ENCODE measurements at places on chromosomes 16 and 17.

- no peak for DNase-seq
Measured at GRCh38 chr17:34760931-34761495, 181.6 kb downstream of the TMEM132E start.

DNA sequence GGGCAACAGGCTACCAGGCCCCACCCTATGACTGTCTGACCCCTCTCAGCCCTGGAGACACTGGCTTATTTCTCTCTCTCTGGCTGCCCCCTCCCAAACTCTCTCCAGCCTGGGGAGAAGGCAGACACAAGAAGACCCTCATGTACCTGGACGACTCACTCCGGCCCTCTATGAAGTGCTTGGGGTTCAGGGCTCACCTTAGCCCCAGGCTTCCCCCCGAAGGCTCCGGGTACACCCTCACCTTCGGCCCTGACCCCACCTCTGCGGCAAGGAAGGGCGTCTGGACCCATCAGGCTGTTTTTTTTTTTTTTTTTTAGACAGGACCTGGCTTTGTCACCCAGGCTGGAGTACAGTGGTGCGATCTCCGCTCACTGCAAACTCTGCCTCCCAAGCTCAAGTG lies 906 bp upstream of the CARMIL2 start:
- DNase-seq = no peak

GRCh38 chr17:7186241-7186640 lies 7.1 kb upstream of the ASGR1 start:
- DNase-seq = no peak

GRCh38 chr16:85089525-85089924 lies 22.7 kb downstream of the CIBAR2 start:
- DNase-seq = no peak

DNA sequence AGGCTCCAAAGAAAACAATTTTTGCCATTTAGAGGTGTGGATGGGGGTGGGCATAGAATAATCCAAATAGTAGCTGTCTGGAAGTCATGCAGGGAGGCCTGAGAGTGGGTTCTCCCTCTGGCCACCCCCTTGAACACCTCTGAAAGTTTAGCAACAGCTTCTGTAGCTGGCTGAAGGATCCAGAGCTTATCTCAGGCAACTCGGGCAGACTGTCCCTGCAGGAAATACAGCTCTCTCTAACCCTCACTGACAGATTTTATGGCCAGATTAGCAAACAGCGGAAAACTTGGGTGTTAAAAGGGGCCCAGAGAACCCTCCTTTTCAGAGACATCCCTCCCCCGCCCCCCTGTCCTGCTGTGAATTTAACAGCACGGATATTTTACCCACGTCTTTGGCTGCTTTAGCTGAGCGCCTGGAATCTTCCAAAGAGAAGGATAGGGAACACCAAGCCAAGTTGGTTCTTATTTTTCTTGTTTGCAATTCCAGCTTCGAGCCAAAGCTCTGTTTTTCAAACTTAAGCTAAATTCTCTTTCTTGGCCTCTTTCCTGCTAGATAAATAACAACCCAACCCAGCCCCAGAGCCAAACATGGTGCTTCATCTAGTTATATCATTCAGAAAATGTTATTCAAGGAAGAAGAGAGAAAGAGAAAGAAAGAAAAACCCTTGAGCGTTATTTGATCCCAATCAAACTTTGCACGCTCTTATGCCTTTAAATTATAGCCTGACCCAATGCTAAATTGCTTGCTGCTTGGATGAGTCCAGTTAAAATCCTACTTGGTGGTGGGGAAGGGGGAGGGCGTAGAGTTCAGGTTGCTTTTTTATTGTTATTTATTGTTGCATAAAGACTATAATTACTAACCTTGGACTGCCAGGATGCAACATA lies 2.3 kb upstream of the HOXB2 start:
- DNase-seq = no peak

- no peak for DNase-seq
Measured at GRCh38 chr16:67364600-67365235, 28.6 kb downstream of the TPPP3 start.

DNA sequence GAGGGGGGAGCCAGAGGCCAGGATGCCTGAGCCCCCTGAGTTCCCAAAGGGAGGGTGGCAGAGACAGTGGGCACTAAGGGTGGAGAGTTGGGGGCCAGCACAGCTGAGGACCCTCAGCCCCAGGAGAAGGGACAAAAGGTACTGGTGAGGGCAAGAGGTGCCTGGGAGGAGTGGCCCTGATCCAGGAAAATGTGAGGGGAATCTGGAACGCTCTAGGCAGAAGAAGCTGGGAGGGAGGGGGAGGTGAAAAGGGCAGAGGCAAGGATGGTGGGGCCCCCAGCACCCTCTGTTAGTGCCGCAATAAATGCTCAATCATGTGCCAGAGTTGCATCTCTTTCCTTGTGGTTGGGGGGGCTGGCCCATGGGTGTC lies 1.1 kb downstream of the TCAP start:
- DNase-seq = no peak

- no peak for DNase-seq
Measured at GRCh38 chr16:17459903-17460521, 10.7 kb downstream of the XYLT1 start.

- no peak for DNase-seq
Measured at GRCh38 chr16:89290472-89290871, 73.0 kb downstream of the ZNF778 start.

GRCh38 chr16:77277141-77277540 lies 77.9 kb downstream of the SYCE1L start:
- DNase-seq = no peak

DNA sequence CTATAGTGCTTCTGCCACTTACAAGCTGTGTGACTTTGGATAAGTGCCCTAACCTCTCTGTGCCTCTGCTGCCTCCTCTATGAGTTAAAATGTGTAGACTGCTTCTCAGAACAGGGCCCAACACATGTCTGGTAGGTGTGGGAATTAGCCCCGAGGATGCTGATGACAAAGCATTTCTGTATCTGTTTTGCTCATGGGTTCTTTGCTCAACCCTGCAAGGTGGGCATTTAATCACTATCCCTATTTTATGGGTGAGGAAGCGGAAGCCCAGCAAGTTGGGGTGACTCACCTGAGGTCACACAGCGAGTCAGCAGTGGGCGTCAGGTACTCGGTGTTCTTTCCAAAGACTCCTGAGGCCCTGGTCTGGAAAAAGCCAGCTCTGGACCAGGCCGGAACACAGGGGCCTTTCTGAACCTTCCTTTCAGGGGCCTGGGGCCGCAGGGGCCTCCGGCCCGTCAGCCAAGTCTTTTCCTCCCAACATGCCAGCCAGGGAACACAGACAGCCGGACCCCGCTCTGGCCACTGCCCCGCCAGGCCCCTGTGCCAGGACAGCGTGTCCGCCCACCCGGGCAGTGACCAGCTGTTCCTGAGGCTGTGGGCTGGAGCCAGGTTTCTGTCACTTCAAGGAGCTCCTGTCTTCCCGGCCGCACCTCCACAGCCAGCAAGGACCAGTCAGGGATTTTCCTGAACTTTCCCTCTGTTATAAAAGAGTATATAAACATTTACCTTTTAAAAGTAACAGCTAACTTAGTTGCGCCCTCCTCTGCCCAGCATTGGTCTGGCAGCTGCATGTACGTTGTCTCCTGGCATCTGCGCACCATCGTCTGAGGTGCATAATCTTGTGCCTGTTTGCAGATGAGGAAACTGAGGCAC lies 62.5 kb downstream of the SREBF1 start:
- no peak for DNase-seq

GRCh38 chr16:11232852-11233726 lies 22.9 kb downstream of the SOCS1 start:
- peak; percentile 86 for DNase-seq

- DNase-seq = no peak
Measured at GRCh38 chr17:42548993-42549755, 3.5 kb upstream of the HSD17B1 start.

DNA sequence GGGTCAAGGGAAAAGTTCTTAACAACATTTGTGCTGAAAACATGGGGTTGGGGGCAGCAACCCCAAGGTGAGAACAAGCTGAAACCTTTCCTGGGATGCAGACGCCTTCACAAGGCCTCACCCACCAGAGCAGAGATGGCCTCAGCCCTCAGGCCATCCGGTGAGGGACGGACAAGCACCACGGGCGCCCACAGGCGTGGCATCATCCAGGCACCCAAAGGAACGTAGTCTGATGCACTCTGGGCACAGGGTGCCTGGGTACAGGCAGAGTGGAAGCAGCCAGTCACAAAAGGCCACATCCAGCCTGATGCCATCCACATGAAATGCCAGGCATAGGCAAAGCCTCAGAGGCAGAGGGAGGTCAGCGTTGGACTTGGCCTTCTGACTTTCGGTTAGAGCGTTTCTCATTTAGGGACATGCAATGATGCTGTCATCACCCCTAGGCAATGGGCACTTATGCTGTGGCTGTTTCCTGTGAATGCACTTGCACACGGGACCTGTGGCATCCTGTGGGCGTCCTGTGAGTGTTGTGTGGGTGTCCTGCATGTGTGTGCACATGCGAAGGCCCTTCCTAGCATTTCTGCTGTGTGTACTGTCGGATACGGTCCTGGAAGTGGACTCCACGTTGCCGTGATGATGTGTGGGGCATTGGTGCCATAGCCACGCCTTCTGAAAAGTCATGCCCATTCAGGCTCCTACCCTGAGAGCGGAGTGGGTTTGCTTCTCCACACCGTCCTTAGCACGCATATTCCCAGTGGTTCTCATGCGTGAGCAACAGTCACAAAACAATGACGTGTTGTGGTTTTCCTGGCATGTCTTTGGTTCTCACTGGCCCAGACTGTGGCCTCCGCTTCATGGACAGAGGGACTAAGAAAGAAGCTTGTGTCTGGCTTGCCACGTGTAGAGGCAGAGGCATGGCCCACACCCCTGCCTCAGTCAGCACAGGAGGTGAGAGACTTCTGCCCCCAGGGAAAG lies 52.7 kb upstream of the ZNF469 start:
- no peak for DNase-seq

DNA sequence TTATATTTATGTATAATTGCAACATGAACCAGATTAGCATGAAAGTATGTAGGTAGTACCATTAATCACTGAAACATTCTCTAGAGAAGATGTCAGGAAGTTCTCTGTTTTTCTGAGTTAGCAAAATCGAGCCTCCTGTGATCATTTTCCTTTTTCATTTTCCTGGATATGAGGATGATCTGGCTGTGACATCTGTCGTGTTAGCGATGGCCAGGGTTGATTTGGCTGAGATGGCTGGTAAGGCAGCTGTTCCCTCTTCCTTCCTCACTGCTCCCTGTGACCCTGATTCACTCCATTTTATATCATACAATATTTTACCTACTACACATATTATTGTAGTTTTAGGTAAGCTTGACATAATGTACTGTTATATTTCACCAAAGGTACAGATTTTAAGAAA lies 10.3 kb downstream of the CNTNAP4 start:
- DNase-seq = no peak

GRCh38 chr17:8712698-8713097 lies 31.9 kb downstream of the CCDC42 start:
- DNase-seq = no peak

DNA sequence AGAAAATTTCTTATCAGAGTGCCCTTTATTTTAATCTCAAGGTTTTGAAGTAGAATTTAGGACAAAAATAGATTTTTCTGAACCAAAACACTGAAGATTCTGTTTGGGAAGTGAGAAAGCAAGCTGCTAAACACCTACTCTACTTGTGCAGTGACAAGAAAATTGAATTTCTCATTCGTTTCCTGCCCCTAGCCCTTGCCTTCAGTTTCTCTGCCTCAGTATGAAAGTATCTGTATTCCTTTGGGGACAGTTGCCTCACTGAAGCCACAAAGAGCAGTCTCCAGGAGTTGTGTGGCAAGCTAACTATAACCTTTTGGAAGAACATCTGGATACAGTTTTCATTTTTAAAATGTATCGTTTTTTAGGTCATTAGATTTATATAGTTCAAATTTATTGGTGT lies 19.7 kb downstream of the MOSMO start:
- DNase-seq = no peak

GRCh38 chr17:47810200-47810821 lies 11.3 kb downstream of the OSBPL7 start:
- no peak for DNase-seq

DNA sequence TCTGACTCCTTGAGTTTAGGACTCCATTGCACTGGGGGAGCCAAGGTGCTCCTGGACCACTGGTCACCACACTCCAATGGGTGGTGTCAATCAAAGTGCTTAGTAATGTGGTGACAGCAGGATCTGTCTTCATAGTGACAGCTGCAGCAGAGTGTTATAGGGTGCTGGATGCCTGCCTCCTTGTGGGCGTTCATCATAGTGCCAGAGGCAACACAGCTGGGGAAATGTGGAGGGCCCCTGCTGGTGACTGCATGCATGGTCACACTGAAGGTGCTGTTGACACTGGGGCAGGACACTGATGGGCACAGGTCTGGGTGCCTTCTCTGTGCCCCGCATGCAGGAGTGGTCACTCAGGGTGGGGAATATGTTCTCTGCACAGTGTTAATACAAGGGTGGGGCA lies 177.5 kb upstream of the CDH8 start:
- no peak for DNase-seq

DNA sequence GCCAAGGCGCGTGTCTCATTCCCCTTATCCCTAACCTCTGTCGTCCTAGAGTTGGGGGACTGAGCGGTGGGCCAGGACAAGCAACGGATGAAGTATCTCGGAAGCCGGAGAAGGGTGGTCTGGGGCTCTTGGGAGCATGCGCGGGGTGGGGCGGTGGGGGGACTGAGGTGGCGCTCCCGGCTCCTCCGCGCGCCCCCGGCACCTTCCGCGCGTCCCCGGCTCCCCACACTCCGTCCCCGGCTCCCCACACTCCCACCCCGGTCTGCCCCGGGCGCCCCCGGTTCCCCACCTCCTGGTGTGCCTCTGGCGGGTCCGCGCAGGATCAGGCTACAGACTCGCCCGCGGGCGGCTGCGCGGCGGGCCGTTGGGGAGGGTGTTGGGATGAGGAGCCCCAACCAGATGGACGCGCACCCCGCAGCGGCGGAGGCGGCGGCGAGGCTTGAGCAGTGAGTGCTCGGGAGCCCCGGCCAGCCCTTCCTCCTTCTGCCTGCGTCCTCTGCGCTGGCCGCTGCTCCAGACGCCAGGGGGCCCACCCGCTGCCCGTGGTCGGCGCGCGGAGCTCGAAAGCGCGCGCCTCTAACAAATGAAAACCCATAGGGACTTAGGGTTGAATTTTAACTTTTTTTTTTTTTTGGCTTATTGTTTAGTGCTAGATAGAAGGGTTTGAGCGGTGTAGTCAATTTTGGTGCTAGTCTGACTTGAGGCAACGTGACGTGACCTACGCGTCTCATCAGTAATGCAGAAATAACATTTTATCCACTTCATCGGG lies 5.6 kb upstream of the CRYM start:
- no peak for DNase-seq

- no peak for DNase-seq
Measured at GRCh38 chr17:30368912-30369720, 9.6 kb upstream of the CPD start.

GRCh38 chr16:87125206-87126155 lies 191.7 kb downstream of the C16orf95 start:
- no peak for DNase-seq

GRCh38 chr16:84559311-84559932 lies 55.0 kb upstream of the MEAK7 start:
- no peak for DNase-seq

DNA sequence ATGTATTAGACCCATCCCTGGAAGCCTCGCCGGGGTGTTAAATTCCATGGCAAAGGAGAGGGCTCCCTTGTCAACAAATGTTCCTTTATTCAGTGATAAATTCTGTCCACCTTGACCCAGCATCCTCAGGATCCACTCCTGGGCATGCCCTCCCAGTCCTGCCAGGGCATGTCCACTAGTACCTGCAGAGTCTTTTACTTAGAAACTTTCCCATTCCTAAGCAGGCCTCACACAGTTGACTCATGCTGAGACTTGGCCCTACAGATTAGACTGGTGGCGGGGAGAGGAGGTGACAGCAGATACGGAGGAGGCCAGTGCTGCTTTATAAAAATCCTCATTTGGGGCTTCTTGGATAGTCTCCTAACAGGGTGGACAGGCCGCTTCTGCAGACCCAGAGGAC lies 88.8 kb downstream of the CYLD start:
- no peak for DNase-seq

- no peak for DNase-seq
Measured at GRCh38 chr16:67517155-67517445, 11.5 kb upstream of the RIPOR1 start.
